Uterine smooth muscle cell (primary cell): ENCODE measurements at places on chromosomes 13 and 19. TPM values are rescaled to one million over a fixed set of nuclear protein-coding genes. Genes with fewer than 3 reads are reported as not detected.

Gene PEX11G
- total RNA-seq, result 3.2 and 4.1 TPM in 2 replicates

Gene PRR22
- total RNA-seq, result 0.22 and 0.37 TPM in 2 replicates

Gene KEAP1
- total RNA-seq, result 77.9 and 93.1 TPM in 2 replicates

Gene LPAR2
- 0.66 and 0.87 TPM in 2 replicates for total RNA-seq

Gene DMKN
- total RNA-seq, result 14.1 and 21.9 TPM in 2 replicates

Gene MUC16
- total RNA-seq, result under 0.01 TPM in 2 replicates

Gene CGB7
- total RNA-seq, result 0.22 and 0.37 TPM in 2 replicates

Gene KLK2
- 0.22 TPM in 1 of 2 replicates, not detected in the other for total RNA-seq

Gene NLRP4
- total RNA-seq, result not detected in 2 replicates

Gene KLK15
- total RNA-seq, result not detected in 2 replicates

Gene CPAMD8
- 0.66 and 1.5 TPM in 2 replicates for total RNA-seq

Gene C19orf85
- total RNA-seq, result not detected in 2 replicates

Gene KASH5
- total RNA-seq, result not detected in 2 replicates

Gene SELENOV
- total RNA-seq, result not detected in 2 replicates

Gene ZNF835
- 0.44 and 2.6 TPM in 2 replicates for total RNA-seq

Gene KLF2
- 1.00 and 2.0 TPM in 2 replicates for total RNA-seq

Gene HIPK4
- 0.33 TPM in 1 of 2 replicates, not detected in the other for total RNA-seq

Gene ZNF534
- 0.25 TPM in 1 of 2 replicates, not detected in the other for total RNA-seq

Gene ZNF486
- total RNA-seq, result 7.2 and 8.7 TPM in 2 replicates

Gene DPP9
- 36.4 and 48.0 TPM in 2 replicates for total RNA-seq

Gene LACC1
- total RNA-seq, result 15.1 and 23.6 TPM in 2 replicates

Gene GPR12
- total RNA-seq, result not detected in 2 replicates

Gene APC2
- 0.44 and 0.50 TPM in 2 replicates for total RNA-seq

Gene PLIN4
- total RNA-seq, result 0.55 and 4.0 TPM in 2 replicates

Gene EPS8L1
- 0.75 and 1.8 TPM in 2 replicates for total RNA-seq

Gene CGB5
- total RNA-seq, result not detected in 2 replicates

Gene MATK
- not detected in 2 replicates for total RNA-seq

Gene VSIG10L
- total RNA-seq, result 0.22 and 0.50 TPM in 2 replicates

Gene KIR2DL1
- not detected in 2 replicates for total RNA-seq

Gene ARHGAP45
- 0.77 and 0.87 TPM in 2 replicates for total RNA-seq

Gene C19orf38
- total RNA-seq, result 0.25 TPM in 1 of 2 replicates, not detected in the other

Gene FOXO1
- 2.3 and 3.6 TPM in 2 replicates for total RNA-seq

Gene CEACAM16
- not detected in 2 replicates for total RNA-seq

Gene CEACAM8
- not detected in 2 replicates for total RNA-seq

Gene KBTBD6
- 9.5 and 10.8 TPM in 2 replicates for total RNA-seq

Gene ZNF331
- total RNA-seq, result 8.3 and 13.0 TPM in 2 replicates

Gene NLRP11
- total RNA-seq, result not detected in 2 replicates
